SK-N-DZ (cell line): ENCODE measurements at places on chromosomes 3 and 15.
A peak's percentile ranks its signal among the peaks of the same experiment; 100 is the strongest.

DNA sequence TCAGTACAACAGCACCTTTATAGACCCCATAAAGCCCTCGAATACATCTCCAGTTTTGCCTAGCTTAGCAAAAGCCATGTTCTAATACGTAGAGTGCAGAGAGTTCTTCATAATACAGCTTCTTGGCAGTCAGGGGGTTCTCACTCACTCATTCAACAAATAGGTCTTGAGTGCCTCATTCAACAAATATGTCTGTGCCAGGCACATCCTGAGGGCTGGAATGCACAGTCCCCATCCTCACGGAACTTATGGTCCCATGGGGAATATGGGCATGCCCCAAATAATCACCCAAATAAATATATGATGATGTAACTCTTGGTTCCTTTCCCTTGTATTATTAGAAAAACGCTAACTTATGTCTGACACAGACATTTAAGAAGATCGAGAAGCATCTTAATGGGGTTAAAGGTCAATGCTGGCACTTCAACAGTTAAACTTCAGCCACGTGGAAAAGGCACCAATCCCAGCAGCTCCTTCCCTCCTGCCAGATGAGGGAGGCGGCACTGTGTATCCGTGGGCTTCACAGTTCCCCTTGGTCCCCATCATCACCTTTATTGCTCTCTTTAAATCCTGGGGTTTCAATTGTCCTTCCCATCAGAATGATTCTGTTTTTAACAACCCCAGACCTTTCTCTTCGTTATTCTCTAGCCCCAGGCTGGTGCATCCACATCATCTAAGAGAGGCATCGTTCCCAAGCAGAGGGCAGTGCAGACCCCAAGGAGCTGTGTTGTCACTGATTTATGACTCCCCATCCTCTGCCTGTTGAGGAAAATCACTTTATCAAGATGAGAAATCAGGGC lies 18.9 kb upstream of the SEMA5B start:
- DNase-seq = peak; percentile 90

DNA sequence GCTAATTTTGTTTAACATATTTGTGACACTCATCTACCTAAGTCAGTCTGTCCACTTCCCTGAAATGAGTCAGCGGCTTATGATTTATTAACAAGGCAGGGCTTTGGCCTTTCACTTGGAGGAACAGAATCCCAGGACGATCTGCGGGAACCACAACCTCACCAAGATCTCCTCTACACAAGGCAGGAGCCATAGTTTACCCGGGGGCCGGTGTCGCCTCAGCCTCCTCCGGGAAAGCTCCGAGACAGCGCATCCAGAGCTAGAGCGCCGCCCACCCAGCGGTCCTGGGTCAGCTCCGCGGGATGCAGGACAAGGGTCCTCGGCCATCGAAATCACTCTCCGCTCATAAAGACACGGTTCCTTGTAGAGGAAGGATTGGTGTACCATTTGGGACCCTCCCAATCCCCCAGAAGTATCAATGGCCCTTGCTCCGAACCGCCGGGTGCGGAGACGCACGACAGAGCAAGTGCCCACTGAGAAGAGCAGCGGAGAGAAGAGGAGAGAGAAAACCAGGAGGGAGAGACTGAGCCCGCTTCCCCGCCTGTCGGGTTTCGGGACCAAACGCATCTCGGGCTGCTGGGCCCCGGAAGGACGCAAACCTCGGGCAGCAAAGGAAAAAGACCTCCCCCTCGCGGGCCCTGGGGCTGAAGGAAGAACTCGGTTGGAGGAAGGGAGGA lies 13.1 kb upstream of the ALCAM start:
- no peak for DNase-seq

GRCh38 chr15:76342382-76343201 lies 6.0 kb downstream of the ISL2 start:
- no peak for DNase-seq

DNA sequence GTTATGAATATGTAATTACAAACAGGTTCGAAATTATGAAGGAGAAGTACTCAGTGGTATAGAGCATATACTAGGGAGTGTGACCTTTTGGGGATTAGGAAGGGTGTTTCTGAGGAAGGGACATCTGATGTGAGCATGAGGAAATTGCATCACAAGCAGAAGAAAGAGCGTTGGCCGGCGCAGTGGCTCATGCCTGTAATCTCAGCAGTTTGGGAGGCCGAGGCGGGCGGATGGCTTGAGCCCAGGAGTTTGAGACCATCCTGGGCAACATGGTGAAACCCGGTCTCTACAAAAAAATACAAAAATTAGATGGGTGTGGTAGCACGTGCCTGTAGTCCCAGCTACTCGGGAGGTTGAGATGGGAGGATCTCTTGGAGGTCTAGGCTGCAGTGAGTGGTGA lies 6.9 kb downstream of the CMTM7 start:
- DNase-seq = no peak

DNA sequence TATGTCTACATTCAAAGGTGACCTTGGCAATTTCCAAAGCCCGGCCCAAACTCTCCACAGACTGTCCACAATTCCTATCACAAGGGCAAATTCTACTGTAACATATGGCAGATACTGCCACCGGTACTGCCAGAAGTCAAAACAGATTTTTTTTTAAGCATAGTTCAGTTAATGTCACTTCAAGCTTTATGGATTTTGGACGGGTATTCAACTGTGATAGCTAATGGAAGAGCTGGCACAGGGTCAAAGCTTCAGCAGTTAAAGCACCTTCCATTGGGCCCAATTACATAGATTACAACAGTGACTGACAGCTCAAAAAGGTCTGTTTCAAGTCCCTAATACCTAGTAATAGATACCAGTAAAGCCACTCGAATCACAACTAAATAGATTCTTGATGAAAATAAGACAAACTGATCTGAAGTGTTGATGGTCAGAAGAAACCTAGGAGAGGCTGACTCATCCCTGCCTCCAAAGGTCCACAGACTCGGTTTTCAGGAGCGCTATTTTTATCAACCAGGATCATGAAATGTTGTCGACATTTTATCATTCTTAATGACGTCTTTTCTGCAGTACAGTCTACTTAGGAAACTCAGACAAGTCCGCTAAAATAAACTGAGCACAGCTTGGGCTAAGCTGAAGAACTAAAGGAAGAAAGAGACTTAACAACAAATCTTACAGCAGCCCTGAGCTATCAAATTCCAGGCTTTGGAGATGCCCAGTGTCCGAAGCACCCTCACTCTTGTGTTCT lies 38.7 kb downstream of the ANXA2 start:
- DNase-seq = peak; percentile 17

GRCh38 chr15:68256675-68257450 lies 20.7 kb upstream of the FEM1B start:
- peak; percentile 76 for DNase-seq

DNA sequence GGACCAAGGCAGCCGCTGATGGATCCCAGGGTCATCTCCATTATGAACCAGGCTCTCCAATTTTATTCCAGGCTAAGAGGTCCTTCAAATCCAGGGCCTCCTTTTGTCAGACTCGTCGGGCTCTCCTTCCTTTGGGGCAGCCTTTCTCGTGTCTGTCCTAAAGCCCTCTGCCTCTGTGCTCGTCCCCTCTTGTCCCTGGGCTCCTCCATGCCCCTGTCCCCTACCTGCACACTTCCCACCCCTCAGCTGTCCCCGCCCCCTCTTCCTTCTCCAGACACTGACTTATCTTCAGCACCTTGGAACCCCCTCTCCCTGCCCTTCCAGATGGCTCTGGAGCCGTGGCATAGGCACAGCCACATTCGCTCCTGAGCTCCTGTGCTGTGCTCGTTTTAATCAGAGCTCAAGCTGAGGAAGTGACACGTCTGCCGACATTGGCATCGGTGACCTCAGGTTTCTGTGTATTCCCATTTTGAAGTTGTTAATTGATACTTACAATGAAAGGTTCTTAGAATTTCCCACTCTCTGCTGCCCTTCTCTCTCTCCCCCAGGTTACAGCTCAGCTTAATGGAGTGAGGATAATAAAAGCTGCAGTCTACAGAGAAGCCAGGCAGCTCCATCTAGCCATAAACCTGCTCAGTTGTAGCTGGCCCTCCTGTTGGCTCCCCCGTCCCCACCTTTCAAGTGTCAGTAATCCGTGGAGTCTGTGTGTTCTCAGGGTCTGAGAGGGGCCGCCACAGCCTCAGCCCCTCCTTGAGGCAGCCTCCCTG lies 51.1 kb upstream of the SEC22A start:
- no peak for DNase-seq

GRCh38 chr3:72892870-72893269 lies 5.0 kb downstream of the GXYLT2 start:
- DNase-seq = no peak

DNA sequence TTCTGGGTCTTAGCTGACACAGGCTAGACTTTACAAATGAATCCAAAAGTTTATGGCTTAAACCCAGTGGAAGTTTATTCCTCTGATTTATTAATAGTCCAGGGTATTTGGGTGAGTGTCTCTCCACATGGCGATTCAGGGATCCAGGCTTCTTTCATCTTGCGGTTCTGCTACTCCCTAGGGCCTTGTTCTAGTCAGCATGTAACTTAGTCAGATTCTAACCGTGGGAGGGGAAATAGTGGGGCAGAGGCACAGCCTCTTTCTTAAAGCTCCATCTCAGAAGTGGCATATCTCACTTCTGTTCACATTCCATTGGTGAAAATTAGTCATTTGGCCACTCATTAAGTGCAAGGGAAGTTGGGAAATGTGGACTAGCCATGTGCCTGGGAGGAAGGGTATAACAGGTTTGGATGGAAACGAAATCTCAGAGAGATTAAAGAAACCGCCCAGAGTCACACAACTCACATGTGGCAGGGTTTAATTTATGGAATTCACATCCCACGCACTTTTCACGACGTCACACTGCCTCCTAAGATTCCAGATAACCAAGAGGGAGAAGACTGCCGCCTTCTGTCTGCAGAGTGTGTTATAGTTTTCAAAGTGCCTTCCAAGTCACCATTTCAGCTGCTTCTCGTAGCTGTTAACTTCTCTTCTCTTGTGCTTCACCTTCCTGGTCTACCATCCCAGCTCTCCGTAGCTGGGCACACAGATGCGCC lies 11.4 kb upstream of the RASGRF1 start:
- no peak for DNase-seq

- no peak for DNase-seq
Observed at GRCh38 chr15:67548236-67548852, 5.8 kb downstream of the MAP2K5 start.

GRCh38 chr3:126056681-126057500 lies 27.0 kb downstream of the SLC41A3 start:
- DNase-seq = no peak

- DNase-seq = no peak
Observed at GRCh38 chr3:185283374-185283935, 29.6 kb upstream of the EHHADH start.

GRCh38 chr3:166570102-166570501 lies 732.9 kb upstream of the BCHE start:
- no peak for DNase-seq

DNA sequence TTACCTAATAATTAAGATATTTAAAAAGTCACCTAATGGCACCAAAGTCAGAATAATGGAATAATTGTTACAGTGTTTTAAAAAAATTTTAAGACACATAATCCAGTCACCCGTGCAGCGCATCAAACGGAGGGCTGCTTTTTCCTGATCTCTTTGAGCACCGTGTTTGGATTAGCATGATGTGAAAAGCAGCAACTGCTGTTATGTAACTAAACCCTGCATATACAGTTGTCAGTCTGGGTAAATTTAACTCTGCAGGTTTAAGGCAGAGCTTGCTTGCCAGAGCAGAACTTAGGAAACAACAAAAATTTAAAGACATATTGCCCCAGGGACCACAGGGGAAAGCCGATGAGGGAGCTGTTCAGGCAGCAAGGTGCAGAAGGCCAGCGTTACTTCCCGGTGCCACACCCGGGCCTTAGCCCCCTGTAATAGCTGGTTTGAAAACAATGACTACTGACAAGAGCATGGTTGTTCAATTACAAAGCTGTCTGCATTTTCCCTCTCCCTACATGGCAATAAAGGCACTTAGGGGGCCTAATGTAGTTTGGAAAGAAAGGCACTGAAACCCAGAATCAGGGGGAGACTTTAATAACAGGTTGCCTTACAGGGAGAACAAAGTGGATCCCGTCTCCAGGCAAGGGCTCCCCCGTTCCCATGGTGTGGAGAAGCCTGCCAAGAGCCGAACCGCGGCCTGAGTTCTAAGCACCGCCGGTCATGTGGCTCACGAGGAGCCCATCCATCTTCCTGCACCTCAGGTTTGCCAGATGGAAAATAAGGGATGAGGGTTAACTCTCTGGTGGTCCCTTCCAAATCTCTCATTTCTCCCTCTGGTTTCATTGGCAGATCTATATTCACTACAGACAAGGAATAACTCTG lies 32.2 kb downstream of the RORA start:
- no peak for DNase-seq

GRCh38 chr3:167783781-167784180 lies 48.3 kb downstream of the SERPINI1 start:
- no peak for DNase-seq

GRCh38 chr3:175349168-175349567 lies 490.0 kb downstream of the NAALADL2 start:
- DNase-seq = no peak

- DNase-seq = no peak
Observed at GRCh38 chr15:57872281-57873030, 165.9 kb downstream of the POLR2M start.

GRCh38 chr3:161866176-161866575 lies 369.6 kb downstream of the OTOL1 start:
- DNase-seq = no peak

- DNase-seq = no peak
Observed at GRCh38 chr3:133490468-133491351, 82.8 kb upstream of the CDV3 start.

DNA sequence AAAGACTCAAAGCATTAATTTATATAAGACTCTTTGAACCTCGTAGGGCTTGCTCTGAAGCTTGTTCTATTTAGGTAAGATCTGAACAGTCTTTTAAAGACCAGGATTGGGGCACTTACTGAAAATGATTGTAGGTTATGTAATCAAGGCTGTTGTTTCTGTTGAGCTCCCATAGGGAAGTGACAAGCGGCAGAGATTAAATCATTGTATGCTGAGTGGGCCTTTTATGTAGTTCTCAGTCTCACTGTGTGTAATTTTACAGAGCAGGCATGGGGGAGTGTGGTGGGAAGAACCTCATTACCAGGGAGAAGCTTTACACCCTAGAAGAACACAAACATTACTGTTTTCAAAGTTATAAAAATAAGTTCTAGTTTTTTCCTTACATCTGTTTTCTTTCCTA lies 160.0 kb upstream of the SNTN start:
- no peak for DNase-seq

GRCh38 chr3:182450942-182451787 lies 342.1 kb upstream of the ATP11B start:
- no peak for DNase-seq

- no peak for DNase-seq
Observed at GRCh38 chr3:95341314-95341713, 1278.5 kb downstream of the NSUN3 start.

DNA sequence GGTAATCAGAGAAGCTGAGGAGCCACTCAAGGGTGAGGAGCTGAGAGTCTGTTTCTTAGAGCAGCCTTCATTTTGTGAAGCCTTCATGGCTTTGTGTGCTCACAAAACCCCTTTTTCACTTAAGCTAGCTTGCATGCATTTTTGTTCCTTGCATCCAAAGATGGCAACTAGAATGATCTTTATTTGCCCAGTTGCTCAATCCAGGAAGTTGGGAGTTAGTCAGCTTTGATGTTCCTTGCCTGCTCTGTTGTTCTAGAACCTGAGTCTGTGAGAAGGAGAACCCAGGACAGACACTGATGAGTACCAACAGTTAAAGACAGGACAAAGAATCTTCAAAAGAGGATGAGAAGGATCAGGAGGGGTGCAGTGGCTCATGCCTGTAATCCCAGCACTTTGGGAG lies 81.8 kb downstream of the IL20RB start:
- DNase-seq = no peak
